ENCODE measurements at places on chromosomes 1 and 21. TPM values are rescaled to one million over a fixed set of nuclear protein-coding genes. Genes with fewer than 3 reads are reported as not detected.

- no peak for DNase-seq
Observed at GRCh38 chr1:210696709-210697108, 368.0 kb downstream of the HHAT start.

GRCh38 chr1:223298701-223299100, 65.3 kb downstream of the SUSD4 start:
- no peak for DNase-seq

Gene S100A8
- 26.5 TPM for total RNA-seq

GRCh38 chr21:34018185-34018584, 55.2 kb upstream of the MRPS6 start:
- DNase-seq, result no peak

Gene YBX1
- 485 TPM for total RNA-seq

GRCh38 chr1:191818198-191818597, 340.1 kb upstream of the RGS18 start:
- no peak for DNase-seq

- DNase-seq, result no peak
Observed at GRCh38 chr21:38351961-38352521, 95.2 kb downstream of the KCNJ15 start.

Gene PIGK
- total RNA-seq, result 22.6 TPM

- DNase-seq, result no peak
Observed at GRCh38 chr1:163875200-163875926, 553.6 kb downstream of the NUF2 start.

DNA sequence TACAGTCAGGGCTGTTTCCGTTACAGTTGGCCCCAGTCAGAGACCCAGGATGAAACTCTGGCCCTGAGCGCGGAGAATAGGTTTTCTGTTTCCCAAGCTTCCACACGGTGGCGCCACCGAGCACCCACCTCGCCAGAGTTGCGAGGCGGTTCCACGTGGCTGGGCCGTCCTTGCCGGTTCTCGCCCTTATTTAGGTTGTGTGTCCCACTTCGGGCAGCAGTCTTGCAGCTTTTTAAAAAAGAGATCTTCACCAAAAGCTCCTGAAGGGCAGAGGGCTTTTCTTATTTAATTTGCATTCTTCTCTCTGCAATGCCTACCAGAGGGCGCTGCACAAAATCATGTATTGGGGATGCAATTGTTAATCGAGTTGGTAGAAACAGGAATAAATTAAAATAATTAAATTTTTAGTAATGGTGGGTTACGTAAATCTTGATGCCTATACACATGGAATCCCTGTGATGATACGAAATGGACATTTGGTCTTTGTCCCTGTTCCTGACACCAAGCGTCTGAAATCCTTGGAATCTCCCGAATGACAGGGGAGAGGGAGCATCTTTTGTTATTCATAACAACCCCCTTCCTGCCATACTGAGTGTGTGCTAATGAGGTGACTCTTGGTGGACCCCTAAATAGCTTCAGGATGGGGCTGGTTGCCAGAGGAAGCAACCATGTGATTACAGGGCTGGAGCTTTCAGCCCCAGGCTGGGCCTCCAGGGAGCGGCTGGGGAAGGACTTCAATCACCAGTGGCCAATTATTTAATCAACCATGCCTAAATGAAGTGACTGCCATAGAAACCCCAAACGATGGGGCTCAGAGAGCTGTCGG, 5.6 kb upstream of the S100A7 start:
- no peak for DNase-seq

DNA sequence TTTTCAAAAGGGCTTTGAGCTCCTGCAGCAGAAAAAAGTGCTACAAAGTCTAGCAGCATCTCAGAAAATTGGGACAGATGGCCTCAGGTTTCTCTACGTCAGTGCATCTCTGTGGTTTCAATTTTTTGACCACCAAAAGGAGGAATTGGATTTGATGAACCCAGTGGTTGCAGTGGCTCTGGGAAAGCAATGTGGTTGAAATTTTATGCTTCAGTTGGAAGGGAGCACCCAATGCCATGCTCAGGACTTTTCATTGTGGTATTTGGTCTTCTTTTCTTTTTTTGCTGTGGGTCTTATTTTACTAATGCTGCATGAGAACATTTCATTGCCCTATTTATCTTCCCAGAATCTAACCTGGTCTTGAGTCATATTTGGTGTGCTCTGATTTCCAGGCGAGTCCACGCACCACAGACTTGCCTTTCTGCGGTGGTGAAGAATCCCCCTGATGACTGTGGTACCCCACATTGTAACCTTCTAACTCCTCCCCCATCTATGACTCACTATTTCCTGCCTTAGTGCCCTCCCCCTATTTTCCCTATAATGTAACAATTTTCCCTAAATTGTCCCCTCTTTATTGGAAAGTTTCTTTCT, 56.7 kb downstream of the S1PR1 start:
- DNase-seq, result no peak

DNA sequence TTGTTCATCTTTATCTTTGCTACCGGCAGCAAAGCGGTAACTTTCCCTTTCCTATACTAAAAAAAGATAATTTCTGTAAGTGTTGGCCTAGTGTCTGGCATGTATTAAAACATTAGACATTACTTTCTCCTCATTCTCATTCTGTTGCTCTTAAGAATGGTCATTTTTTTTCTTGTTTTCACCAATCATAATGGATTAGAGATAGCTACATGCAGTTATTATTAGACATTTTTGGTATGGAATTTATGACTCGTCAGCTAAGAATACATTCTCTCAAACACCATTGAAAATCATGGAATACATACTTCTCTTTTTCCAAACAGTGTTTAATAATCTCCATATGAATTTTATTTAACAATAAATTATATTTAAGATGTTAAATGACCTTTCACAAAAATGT, 1154.6 kb downstream of the BRINP3 start:
- no peak for DNase-seq

DNA sequence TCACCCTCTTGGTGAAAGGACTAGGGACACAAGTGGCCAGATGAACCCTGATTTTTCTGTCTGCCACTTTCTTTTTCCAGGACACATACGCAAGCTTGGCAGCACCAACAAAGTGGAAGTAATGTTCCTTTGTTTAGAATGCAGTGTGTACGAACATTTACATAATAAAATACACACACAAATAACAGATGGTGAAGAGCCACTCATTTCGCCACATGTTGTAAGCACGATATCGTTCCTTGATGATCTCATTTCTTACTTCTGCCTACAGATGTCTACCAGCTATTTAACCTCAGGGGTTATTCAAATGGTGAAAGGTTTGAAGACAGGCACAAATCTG, 670.2 kb upstream of the CXADR start:
- no peak for DNase-seq

Gene UBL4B
- total RNA-seq, result 0.96 TPM

DNA sequence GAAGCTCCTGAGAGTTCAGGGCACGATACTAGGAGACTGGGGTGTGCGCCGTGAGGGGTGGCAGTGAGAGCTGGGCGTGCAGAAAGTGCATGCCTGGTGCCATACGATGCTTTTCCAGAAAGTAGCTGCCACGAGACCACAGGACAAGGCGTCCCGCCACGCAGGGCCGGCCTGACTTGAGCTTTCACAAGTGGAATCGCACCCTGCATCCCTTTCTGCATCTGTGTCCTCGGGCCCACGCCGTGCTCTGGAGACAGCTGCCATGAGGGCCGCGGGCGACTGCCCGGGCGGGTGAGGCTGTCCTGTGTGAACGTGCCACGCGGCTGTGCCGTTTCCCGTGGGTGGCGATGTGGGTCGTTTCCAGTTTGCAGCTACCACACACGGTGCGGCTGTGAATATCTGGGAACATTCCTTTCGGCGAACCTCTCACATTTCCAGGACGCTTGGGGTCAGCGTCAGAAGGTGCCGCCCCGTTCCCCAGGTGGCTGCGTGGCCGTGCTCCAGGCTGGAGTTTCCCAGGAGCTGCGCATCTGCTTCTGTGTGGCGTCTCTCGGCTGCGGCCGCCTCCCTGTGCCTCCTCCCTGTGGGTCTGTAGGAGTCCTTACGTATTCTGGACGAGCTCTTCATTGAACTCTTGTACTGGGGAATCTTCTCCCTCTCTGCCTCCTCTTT, 1.0 kb upstream of the PERM1 start:
- no peak for DNase-seq

- no peak for DNase-seq
Observed at GRCh38 chr1:206961668-206962067, 8.6 kb downstream of the FCAMR start.

Gene VANGL2
- total RNA-seq, result 0.48 TPM

Gene MIS18A
- total RNA-seq, result 4.2 TPM
